ENCODE measurements at places on chromosomes 2 and 18.

GRCh38 chr2:158923180-158923594 lies 45.3 kb upstream of the TANC1 start:
- DNase-seq = no peak

GRCh38 chr2:53234548-53234903 lies 533.1 kb upstream of the CHAC2 start:
- DNase-seq = no peak

DNA sequence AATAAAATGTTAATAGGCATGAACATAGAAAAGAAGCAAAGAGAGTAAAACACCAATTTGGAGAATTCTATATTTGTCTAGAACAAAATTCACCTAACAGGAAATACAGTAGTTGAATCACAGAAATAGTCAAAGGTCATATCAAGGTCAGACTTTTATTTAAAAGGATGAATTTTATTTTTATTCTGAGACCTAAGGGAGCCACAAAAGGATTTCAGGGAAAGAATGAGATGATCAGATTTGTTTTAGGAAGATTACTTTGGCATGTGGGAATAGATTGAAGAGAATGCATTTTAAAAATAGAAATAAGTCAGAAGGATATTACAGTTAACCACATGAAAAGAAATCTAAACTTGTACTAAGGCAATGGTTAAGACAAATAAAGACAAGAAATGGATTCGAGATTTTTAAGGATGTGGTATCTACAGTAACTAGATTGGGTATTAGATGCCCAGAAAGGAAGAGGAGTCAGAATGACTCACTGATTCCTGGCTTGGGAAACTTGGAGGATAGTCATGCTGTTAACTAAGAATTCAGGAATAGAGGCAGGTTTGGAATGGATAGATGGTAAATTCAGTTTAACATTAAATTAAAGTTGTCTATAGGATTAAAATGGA lies 56.0 kb downstream of the METTL4 start:
- DNase-seq = no peak

DNA sequence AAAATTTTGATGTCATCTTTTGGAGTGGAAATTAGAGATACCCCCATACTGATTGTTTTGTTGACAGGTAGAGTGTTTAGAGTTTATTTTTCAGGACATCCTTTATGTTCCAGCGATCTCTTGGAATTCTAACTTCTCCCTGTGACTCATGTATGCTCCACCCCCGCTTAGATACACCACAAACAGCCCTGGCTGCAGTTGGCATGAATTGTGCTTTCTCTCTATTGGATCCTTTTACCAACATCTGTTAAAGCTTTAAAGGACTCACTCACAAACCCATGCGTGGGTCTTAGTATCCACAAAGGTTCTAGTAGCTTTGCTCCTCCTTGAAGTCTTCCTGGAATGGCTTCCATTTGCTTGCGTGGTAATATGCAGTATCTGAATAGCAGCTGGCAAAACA lies 409.5 kb upstream of the POU3F3 start:
- DNase-seq = no peak

DNA sequence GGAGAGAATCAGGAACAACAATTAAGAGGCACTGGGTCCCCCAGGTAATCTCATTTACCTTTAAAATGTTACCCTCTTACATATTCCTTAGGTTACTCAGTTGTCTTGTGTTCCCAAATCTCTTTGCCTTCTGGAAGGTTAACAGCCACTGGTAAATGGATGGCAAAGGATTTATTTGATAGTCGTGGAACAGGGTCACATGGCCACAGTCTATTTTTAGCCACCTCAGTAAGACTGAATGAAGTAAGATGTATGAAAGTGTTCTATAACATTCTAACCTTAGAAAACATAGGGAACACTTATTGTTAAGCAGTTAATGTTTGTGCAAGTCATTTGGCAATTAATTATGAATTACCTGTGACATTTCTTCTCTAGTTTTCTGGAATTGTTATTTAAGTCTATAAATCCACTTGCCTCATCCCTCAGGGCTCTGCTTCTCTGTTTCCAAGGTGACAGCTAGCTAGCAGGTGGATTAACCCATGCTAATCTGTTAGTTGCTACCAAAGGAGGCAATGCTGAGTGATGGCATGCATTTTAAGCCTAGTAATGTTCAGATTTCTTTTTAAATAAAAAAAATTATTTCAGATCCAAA lies 211.0 kb downstream of the PIK3C3 start:
- DNase-seq = no peak

DNA sequence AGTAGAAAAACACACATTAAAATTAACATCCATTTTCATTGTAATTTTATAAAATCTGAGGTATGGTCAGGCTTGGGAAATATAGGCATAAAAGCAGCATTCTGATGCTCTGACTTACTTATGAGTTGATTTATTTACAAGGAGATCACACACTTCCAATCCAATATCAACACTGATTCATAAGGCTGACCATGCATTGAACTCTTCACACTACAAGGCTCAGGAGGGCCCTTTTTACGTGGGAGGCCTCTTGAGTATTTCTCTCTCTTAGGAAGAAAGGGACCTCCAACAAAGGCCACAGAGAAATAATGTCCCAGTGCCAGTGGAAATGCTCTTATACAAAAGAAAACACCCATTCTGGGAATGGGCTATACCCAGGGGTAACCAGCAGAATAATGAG lies 222.8 kb downstream of the NAPG start:
- no peak for DNase-seq

- DNase-seq = no peak
Measured at GRCh38 chr2:105645031-105645937, 99.4 kb upstream of the NCK2 start.

DNA sequence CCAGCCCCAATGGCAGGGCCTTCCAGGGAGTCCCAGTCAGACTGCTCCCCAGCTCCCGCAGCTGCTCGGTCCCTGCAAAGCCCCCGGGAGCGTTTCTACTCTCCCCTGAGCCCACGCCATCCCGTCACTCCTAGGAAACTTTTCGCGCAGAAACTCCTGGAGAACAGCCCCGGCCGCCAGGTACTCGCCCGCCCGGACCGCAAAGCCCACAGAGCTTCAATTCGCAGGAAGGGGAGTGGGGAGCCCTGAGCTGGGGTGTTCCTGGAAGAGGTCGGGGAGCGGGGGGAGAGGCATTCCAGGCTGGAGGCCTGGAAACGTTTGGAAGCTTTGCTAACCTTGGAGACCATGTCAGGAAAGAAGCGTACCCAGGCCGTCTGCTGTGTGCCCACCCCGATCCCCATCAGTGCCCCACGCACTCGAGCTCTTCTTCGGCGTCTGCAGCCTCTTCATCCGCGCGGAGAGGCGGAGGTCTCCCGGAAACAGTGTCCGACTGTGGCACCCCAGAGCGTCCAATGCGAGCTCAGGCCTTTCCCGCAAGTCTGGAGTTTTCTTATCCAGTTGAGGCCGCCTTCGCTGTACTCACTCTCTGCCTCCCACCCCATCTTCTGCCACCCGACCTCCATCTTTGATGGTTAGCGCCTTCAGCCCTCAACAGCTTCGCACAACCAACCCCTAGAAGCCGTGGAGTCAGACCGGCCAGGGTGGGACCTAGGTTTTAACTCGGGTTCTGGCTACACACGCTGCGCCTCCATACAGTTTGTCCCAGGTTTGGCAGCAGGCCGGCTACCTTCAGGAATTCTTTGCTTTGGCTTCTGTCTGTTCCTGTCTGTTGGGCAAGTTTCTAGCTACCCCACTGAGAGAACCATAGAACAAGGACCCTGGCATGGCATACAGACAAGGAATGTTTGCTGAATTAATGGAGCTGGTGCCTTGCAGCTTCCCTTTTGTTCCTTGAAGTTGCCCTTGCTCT lies 3.7 kb downstream of the PCGF1 start:
- DNase-seq = no peak

- DNase-seq = no peak
Measured at GRCh38 chr2:79994161-79994560, 310.4 kb downstream of the LRRTM1 start.

DNA sequence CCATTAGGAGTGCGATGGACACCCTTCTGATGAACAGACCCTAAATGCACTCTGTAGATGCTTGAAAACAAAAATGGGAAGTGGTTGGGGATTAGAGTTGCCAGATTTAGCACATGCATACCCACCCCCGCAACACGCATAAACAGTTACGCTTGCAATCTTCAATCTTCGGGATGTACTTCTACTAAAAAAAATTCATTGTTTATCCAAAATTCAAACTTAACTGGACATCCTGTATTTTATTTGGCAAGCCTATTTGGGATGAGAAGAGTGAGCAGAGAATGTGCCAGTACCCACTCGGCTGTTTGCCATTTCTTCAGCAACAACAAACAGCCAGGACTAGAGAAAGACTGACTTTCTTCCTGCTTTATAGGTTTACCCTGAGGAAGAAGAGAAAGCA lies 18.4 kb downstream of the KIAA2012 start:
- DNase-seq = no peak

DNA sequence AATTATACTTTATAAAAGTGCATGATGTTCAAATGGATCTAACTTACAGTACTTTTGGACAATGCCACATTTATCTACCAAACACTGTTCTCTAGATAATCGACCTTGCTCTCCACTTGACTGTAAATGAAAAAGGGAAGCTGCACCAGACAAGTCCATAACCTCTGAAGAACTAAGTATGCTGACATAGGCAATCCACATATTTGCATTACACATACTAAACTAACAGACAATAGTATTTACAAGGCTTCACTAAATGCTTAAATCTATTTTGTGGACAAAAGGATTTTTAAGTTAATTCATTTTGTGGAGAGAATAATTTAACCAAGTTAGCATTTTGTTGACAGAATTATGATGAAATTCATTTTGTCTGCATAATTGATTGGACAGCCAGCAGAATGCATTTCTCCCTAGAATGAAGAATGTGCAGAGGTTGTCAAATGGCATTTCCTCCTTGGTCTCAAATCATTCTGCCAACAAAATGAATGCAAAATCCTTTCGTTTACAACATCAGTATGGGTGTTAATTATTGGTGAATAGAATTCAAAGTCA lies 520.9 kb downstream of the CPS1 start:
- DNase-seq = no peak

DNA sequence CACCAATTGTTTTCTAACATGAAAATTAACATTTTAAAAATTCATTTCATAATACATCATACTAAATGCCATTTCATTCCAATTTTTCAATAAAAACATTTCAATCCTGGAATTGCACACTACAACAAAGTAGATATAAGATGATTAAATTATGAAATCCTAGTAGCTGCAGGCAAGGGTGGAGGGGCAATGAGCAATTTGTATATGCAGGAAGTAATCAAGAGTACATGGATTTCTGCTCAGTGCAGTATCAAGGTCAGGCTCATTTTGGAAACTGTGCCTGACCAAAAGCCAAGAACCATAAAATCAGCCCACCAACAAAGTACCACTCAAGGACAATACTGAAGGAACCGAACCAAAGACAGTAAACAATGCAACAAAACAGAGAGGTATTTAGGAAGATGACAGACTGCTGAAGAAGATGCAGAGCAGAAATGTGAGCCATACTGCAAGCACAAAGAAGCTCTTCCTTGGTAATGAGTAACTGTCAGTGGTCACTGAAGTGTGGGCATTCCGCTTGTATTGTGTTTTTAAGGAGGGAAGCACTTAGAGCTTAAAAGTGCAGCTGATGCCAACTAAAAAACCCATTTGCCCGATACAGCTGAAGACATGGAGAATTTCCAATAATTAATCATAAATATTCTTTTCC lies 34.5 kb upstream of the DSEL start:
- no peak for DNase-seq

- no peak for DNase-seq
Measured at GRCh38 chr2:143545059-143545948, 416.1 kb downstream of the ARHGAP15 start.

DNA sequence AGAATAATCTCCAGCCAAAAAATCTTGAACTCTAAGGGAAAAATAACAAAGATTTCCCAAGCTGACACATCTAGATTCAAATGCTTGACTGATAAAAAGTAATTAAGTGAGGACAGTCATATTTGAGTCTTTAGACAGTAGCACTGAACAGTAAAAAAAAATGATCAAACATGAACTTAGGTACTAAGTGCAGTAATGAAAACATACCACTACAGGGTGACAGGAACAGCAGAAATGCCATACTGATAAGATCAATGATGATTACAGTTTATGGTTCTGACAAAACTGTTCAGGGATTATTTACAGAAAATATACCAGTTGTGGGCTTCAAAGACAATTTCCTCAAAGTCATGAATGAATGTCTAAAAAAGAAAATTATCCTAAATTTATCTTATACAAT lies 80.3 kb downstream of the OSBPL1A start:
- no peak for DNase-seq

- DNase-seq = no peak
Measured at GRCh38 chr2:57022496-57022895, 838.7 kb downstream of the CCDC85A start.

- DNase-seq = no peak
Measured at GRCh38 chr2:12686708-12687283, 29.9 kb upstream of the TRIB2 start.

GRCh38 chr18:62461591-62461990 lies 61.2 kb upstream of the ZCCHC2 start:
- no peak for DNase-seq

GRCh38 chr18:58221060-58221725 lies 177.2 kb downstream of the NEDD4L start:
- DNase-seq = no peak

- DNase-seq = no peak
Measured at GRCh38 chr2:59903994-59904544, 649.4 kb downstream of the BCL11A start.

DNA sequence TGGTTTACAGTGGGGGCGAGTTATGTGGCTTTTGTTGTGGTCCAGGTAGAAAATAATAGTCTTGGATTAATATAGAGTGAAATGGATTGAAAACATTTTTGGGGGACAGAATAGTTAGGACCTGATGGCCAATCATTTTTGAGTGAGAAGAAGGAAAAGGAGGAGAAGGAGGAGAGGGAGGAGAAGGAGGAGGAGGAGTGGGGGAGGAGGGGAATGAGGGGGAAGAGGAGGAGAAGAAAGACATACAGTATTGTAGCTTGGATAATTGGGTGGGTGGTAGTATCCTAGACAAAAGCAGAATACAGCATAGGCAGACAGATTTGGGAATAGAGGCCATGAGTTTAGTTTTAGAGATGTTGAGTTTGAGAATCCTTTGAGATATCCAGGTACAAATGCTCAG lies 101.6 kb downstream of the GATA6 start:
- no peak for DNase-seq

All from stimulated activated CD4-positive, alpha-beta T cell treated with anti-CD3 and anti-CD28 coated beads, Interleukin-4, amount 100 ng/mL, for 4 hours (primary cell).